Activated CD4-positive, CD25-positive, alpha-beta regulatory T cell treated with anti-CD3 and anti-CD28 coated beads, Interleukin-2, amount 50 U/mL, for 16 hours (primary cell): ENCODE measurements at places on chromosomes 7 and 10.

DNA sequence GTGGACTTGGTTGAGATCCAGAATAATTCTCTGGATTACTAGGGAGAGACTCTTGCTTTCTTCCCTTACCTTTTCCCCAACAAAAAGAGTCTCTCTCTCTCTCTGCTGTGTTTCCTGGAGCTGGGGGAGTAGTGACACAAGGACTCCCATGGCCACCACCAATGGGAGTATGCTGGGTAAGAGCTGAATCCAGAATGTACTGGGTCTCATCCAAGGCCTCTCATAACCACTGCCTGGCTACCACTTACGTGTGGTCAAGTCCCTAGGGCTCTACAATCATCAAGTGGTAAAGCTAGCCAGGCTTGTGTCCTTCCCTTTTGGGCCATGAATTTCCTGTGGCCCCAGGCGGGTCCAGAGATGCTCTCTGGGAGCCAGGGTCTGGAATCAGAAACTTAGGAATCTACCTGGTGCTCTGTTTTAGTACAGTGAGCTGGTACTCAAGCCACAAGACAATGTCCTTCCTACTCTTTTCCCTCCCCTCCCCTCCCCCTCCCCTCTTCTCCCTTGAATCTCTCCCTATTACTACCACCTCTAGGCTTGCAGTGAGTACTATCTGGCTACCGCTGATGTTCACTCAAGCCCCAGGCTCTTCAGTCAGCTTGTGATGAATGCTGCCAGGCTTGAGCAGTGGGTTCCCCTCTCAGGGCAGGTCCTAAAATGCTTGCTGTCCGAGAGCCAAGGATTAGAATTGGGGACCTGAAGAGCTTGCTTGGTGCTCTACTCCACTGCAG, 196.6 kb downstream of the BBS9 start:
- DNase-seq, result no peak

GRCh38 chr7:19482628-19483027, 226.2 kb downstream of the POLR1F start:
- DNase-seq, result no peak

DNA sequence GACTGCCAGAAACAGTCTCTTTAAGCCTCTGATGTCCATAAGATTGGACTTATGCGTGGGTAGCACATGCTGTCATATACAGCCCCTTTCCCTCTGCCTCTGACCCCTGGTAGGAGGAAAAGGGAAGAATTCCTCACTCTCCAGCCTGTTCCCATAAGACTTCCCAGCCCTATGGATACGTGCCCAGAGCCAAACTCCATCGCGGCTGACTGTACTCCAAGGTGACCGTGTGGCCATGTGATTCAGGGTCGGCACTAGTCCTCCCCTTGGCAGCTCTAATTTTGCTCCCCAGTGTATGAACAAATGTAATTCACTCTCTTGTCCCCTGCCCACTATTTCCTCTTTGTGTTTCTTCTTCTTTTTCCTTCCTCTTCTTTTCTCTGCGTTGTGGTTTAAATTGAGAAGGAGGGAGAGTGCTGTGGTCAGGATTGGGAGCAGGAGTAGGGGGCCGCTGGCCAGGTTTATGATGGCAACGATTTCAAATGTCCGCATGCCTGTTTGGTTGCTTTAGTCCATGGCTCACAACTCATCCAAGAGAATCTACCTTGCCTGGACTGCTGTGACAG, 43.8 kb downstream of the PRLHR start:
- DNase-seq, result no peak

DNA sequence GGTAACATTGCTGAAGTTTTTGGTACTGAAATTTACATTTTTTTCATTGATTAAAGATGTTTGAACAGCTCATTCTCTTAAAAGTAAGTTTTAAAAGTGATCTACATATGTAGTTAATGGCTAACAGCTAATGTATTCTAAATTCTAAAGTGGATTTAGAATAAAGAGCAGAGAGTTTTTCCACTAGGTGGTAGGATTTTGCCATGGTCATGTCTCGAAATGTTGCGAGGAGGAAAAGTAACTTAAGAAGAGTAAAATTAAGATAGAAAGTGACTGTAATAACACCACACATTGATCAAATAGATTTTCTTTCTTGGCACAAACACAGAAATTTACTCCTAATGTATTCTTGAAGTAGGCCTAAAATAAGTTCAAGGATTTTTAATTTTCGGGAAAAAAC, 19.8 kb downstream of the LSMEM1 start:
- DNase-seq, result no peak

- DNase-seq, result no peak
These were observed 25.8 kb downstream of the BRAF start for GRCh38 chr7:140898786-140899536.

DNA sequence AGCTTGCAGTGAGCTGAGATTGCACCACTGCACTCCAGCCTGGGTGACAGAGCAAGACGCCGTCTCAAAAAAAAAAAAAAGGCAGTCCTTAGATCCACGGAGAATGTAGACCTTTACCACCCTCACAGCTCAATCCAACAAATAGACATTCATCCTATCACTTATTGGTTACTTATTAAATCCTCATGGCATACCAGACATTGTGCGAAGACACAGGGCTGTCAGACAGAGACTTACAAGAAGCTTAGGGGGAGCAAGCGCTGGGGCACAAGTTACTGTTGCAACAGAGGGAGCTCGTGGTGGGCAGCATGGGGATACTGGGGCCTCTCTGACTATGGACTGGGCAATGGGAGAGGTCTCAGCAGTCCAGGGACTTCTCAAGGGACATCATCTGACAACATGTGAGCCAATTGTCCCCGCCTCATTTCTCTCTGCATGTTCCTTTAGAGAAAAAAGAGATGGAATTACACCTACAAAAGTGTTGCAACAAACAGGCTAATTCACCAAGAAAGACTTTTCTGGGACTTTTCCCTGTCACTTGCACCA, 82.8 kb upstream of the TNS3 start:
- no peak for DNase-seq

- DNase-seq, result no peak
These were observed 139.9 kb upstream of the PITRM1 start for GRCh38 chr10:3312403-3312940.

GRCh38 chr7:36079446-36080025, 73.5 kb upstream of the EEPD1 start:
- no peak for DNase-seq

GRCh38 chr10:130352291-130352645, 216.1 kb downstream of the GLRX3 start:
- no peak for DNase-seq

DNA sequence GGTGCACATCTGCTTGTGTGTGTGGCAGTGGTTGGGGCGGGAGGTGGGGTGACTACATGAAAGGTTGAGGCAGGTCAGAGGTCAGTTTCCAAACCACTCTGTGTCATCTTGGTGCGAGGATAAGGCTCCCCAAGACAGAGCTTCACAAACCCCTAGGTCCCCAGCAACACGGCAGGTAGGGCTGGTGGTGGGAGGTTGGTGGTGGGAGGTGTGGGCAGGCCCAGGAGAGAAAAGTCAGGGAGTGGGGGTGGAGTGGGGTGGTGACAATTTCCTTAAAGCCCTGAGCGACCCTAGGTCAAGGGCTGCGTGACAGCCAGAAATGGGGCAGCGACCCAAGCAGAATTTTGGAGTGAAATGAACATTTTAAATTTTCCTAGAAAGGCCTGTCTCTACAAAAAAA, 1.6 kb upstream of the STRA8 start:
- DNase-seq, result no peak

DNA sequence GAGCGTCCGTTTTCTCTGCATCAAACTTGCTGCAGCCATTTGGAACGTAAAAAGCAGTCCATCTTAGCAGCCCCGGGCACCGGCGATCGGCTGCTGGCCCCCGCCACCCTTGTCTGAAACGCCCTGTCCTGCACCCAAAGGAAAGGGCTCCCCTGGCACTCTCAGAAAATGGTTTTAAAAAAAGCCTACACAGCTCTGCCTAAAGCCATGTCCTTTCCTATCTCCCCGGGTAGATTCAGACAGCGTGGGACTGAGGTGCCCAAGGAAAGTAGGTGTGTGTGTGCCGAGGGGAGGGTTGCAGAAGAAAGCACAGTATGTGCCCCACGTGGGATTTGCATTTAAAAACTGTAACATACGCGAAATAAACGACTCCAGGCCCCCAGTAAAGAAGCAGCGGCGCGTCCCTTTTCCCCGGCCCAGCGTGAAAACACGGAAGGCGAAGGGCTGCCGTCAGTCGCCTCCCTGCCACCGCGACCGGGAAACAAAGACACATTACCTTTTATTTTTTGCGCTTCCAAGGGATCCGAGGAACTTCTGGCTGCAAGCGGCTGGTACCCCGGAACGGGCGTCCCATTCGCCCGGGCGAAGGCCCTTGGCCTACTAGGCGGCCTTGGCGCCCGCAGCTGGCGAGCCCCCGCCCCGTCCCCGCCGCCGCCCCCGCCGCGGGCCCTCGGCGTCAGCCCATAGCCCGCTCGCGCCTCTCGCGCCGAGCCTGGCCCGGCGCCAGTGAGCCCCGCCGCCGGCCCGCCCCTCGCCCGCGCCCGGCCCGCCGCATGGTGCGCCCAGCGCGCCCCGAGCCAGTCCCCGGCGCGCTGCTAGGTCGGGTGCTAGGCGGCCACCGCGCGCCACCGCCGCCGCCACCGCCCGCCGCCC, 304.6 kb downstream of the PRPF18 start:
- no peak for DNase-seq

GRCh38 chr7:16106300-16106699, 315.0 kb downstream of the CRPPA start:
- DNase-seq, result no peak

GRCh38 chr10:17624996-17625395, 7.8 kb upstream of the HACD1 start:
- DNase-seq, result no peak

DNA sequence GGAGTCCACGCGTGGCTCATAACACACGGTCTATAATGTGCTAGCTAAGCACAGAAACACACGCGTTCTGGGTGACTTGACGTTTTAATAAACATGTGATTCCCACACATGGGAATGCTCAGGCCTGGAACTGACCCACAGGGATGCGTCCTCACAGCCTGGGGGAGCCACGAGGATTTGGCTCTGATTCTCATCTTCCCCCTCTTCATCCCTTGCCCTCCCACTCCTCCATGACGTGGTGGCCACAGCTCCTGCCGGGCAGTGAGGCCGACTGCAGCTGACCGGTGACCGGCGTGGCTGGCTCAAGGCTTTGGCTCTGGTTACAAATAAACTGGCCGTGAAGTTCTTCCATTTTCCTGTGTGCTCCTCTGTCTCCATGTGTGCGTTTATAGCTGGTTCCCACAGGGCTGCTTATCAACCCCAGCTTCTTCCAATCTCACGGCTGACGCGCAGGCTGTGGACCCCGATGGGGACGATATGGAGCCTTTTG, 40.9 kb upstream of the KLF6 start:
- no peak for DNase-seq

DNA sequence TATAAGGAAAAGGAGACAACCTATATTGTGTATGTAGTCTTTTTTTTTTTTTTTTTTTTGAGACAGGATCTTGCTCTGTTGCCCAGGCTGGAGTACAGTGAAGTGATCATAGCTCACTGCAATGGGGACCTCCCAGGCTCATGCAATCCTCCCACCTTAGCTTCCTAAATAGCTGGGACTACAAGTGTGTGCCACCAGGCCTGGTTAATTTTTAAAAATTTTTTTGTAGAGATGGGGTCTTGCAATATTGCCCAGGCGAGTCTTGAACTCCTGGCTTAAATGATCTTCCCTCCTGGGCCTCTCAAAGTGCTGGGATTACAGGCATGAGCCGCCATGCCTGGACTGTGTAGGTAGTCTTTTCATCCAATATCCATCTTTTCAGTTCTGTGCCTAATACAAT, 78.7 kb upstream of the ARHGAP21 start:
- DNase-seq, result no peak

- no peak for DNase-seq
These were observed 18.1 kb downstream of the CCDC126 start for GRCh38 chr7:23615331-23615730.

DNA sequence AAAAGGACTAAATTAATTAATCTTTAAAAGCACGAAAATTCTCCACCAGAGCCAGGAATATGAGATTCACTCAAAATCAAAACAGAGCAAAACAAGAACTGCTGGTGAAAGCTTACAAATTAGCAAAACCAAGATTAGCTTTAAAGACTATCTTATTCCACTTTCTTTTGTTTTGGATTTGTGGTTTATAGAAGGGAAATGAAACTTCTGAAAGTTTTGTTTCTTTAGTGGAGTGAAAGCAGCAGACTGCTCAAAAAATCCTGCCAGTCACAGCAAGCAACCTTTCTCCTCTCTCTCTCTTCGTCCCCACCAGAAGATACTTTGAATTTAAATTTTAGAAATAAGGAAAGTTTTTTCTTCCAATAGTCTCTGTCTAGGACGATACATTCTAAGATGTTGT, 7.8 kb downstream of the ACTA2 start:
- DNase-seq, result no peak

DNA sequence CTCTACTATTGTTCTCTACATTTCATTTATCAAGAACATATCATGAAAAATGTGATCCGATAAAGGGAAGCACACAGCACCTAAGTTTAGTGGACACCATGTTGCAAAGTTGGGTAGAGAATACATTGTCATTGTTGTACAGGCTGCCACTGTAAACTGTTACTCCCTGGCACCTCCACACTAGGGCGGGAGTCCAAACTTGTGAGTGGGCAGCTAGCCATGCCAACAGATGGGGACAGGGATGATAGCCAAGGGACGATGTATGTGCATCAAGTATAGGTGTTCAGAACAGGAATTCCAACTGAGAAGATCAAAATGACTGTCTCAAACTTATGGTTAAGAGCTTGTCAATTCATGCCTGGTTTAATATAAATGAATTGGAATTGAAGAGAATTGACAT, 31.1 kb upstream of the COMMD3 start:
- no peak for DNase-seq

DNA sequence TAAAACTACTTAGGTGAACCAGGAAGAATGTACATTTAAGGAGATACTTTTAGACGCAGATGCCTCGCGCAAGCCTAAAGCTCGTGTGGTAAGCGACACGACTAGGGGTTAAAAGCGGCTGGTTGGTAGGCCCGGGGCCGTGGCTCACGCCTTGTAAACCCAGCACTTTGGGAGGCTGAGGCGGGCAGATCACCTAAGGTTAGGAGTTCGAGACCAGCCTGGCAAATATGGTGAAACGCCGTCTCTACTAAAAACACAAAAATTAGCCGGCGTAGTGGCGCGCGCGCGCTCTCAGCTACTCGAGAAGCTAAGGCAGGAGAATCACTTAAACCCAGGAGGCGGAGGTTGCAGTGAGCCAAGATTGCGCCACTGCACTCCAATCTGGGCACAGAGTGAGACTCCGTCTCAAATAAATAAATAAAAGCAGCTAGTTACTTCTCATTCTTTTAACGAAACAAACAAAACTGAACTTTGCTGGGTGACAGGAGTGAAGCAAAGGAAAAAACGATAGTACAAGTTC, 879 bp downstream of the NUDT5 start:
- DNase-seq, result peak; percentile 10

DNA sequence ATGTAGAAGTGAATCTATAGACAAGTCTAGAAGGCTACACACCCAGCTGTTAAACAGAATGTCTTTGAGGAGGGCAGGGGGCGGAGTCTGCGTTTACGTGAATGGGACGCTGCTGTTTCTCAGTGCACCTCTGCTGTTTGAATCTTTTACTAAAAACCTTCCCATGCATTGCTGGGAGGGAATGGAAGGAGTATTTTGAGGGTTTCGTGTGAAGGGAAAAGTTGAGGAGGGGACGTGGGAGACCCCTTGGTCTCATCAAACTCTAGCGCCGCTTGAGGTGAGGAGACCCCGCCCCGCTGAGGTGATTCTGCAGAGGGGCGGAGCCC, 492 bp upstream of the VCL start:
- DNase-seq, result no peak
